Naive thymus-derived CD4-positive, alpha-beta T cell (primary cell): ENCODE measurements at places on chromosomes 12 and 14. TPM values are rescaled to one million over a fixed set of nuclear protein-coding genes. Genes with fewer than 3 reads are reported as not detected.
A peak's percentile ranks its signal among the peaks of the same experiment; 100 is the strongest.

GRCh38 chr14:88904864-88905263, 80.4 kb downstream of the TTC8 start:
- no peak for DNase-seq

DNA sequence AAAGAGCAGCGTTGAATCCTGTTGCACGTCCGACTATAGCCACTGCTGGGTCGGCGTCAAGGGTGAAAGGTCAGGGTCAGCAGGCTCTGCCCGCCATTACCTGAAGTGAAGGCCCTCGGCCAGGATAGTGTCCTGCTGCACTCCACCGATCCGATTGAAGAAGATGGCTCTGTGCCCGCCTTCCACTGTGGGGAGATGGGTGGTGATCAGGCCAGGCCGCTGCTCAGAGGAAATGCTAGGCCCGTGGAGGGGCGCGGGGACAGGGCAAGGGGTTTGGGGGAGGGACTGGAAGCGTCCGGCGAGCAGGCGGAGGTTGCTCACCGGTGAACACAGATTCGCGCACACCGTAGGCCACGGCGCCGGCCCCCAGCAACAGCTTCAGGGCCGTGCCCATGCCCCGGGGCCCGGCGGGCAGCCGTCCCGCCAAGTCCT, 352 bp downstream of the PHB2 start:
- DNase-seq, result no peak

DNA sequence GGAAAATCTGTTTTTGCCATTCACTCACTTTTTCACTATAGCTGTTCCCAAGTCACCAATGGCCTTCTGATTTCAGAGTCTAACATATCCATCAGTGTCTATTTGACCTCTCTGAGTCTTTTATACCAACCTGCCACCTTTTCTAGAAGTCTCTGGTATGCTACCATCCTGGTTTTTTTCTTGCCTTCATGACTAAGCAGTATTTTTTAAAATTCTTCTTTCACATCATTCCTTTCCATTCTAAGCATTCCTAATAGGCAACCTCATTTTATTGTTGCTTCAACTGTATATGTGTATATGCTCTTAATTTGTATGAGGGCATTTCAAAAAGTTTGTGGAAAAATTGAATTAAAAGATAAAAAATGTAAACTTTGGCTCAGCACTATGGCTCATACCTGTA, 5.0 kb downstream of the IRAK4 start:
- DNase-seq, result no peak

GRCh38 chr12:108699955-108700563, 31.3 kb downstream of the CORO1C start:
- no peak for DNase-seq

- no peak for DNase-seq
Observed at GRCh38 chr14:101878211-101878821, 86.1 kb upstream of the DYNC1H1 start.

GRCh38 chr12:124040291-124040690, 67.3 kb downstream of the ZNF664 start:
- DNase-seq, result no peak

DNA sequence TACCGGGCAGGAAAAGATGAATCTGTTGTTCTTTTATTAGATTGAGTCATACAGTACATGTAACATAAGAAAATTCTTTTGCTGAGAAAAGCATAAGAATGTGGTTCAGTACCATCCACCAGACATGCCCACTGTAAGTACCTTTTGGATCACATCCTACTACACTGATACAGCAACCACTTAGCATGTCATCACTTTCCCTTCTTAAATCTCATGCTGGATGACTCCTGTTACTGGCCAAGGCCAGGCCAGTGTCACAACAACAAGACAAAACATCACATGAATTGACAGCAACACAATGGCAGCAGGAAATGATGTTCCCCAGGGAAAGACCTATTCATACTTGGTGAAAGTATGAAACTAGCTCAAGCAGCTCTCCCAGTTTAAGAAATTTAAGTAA, 46.4 kb downstream of the STXBP6 start:
- DNase-seq, result no peak

DNA sequence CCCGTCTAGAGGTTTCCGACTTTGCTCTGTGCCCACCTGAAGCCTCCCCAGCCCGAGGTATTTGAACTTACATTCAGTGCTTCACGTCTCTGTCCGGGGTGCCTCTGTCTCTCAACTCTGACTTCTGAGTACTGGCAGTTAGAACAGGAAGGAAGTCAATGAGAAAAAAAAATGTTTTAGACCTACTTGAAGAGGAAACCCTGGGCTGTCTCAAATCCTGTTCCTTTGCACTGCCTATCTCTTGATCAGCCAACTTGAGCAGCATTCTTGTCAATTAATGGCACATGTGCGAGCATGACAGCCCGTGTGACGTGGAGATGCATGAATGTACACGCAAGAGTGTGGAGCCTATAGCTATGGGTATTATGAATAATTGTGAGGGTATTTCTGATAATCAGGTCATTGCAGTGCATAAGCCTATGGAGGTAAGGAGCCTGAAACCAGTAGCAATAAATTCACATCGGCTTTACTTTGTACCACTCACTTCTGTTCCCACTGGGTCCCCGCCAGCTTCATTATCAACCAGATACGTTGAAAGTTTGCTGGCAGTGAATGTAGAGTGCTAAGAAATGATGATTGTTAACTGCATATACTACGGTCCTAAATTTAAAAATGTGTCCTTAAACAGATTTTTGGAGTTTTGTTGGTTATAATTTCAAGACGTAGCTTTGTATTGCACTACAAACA, at the start of gene ARHGDIB:
ARHGDIB (minus strand) TSS at position 136 of the 687 bp plus-strand sequence. CDS start 10,889 bp downstream, outside the sequence.
- peak; percentile 41 for DNase-seq

DNA sequence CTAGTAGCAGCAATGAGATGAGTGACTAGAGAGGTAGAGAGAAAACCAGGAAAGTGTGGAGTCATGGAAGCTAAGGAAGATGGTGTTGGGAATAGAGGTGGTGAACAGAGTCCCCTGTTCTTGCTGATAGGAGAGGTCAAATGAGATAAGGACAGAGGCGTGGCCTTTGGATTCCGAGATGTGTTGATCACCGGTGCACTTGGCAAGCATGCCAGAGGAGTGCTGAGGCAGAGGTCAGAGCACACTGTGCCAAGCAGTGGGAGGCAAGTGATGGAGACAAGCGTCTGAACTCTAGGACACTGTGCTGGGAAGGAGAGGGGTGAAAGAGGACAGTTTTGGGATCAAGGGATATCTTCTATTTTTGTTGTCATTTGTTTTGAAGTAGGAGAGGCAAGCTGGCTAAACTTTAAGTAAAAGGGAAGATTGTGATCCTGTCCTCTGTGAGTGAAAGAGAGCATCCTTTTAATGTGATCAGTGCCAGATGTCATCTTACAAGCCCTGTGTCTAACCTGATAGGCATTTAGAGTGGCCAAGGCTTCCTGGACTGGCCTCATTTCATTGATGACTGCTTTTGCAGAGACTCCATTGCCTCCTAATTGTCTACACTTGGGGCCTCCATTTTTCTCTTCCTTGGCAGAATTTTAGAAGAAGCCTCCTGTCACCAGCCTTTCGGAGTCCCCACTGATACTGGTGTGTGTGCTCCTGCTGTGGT, 336.4 kb downstream of the CACNA1C start:
- DNase-seq, result no peak

GRCh38 chr12:94225506-94225905, 77.1 kb downstream of the PLXNC1 start:
- DNase-seq, result no peak

DNA sequence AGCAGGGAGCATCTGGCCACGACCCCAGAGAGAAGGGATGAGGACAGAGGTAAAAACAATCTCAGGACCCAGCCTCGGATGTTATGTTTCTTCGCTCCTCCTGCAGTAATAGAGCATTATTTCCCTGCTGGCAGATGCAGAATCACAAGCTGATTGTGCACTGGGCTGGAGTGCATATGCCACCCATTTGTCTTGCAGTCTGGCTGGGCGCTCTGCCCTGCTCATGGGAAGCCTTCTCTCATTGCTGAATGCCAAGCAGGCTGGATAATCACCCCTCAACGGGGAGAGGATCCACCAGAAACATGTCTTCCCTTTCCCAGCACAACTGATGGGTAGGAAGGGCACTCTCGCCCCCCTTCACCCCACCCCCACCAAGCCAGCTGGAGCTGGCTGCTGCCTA, 8.5 kb upstream of the VASH1 start:
- DNase-seq, result no peak

GRCh38 chr12:5262450-5262849, 169.5 kb upstream of the NTF3 start:
- DNase-seq, result no peak

- no peak for DNase-seq
Observed at GRCh38 chr12:85569261-85569660, 266.9 kb downstream of the RASSF9 start.

Gene DTD2
- total RNA-seq, result 13.4 TPM

Gene GPR84
- total RNA-seq, result 13.1 TPM

Gene RNASE3
- not detected for total RNA-seq

Gene REP15
- total RNA-seq, result not detected

Gene CLEC14A
- not detected for total RNA-seq

Gene CKAP4
- 4.3 and 4.4 TPM in 2 replicates for total RNA-seq

Gene TAS2R46
- 2.7 TPM for total RNA-seq

Gene HOXC13
- total RNA-seq, result not detected

Gene HOTAIR
- total RNA-seq, result not detected
